ENCODE measurements at places on chromosomes 2 and 18.
A peak's percentile ranks its signal among the peaks of the same experiment; 100 is the strongest.

DNA sequence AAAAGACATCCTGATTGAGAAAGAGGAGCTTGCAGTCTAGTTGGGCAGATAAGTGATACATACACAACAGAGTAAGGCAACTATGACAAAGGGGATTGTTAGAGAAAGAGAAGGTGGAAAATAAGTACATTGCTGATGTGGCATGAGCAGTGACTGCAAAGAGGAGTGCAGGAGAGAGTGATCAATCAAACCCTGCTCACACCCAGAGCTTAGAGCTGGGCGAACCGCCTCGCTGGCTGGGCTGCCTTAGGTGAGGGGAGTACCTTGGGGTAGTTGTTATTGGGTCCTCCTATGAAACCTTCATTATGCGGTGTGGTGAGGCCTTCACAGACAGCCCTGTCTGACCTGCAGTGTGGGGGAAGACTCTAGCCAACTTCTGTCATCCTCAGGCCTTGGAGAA, 161.7 kb downstream of the FHOD3 start:
- DNase-seq, result no peak

GRCh38 chr18:8411492-8411891, 197.7 kb upstream of the RAB12 start:
- DNase-seq, result no peak

DNA sequence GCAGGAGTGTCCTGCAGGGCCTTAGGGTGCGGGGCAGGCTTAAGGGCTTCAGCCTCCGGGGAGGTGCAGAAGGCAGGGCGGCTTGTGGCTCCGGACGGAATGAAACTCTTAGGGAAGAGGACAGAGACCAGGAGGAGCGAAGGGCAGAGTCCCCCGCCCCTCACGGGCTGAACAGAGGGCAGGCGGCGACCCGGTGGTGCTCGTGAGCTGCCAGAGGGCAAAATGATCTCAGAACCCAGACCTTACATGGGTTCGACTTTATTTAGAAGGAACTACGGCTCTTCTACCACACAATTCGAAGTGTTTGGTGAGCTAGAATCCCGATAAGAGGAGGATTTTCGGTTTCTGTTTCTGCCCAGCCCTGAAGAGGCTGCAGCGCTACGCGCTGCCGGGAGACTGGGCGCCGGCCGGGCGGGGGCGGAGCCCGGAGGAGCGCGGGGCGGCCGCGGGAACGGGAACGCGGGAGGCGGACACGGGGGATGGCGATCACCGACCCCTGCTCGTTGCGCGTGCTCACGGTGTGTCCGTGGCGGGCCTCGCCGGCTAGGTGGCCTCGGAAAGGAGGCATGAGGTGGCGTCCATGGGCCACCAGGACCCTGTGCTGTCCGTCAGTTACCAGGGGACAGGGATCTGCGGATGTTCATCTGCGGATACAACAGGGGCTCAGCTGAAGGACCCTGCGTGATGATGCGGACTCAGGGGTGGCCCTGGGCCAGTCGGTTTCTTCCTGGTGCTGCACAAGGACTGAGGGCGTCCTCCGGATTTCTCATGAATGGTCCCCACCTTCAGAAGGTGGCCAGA, 4.2 kb upstream of the SP100 start:
- peak; percentile 71 for DNase-seq

- DNase-seq, result no peak
These were observed 38.7 kb downstream of the E2F6 start for GRCh38 chr2:11427224-11427623.

DNA sequence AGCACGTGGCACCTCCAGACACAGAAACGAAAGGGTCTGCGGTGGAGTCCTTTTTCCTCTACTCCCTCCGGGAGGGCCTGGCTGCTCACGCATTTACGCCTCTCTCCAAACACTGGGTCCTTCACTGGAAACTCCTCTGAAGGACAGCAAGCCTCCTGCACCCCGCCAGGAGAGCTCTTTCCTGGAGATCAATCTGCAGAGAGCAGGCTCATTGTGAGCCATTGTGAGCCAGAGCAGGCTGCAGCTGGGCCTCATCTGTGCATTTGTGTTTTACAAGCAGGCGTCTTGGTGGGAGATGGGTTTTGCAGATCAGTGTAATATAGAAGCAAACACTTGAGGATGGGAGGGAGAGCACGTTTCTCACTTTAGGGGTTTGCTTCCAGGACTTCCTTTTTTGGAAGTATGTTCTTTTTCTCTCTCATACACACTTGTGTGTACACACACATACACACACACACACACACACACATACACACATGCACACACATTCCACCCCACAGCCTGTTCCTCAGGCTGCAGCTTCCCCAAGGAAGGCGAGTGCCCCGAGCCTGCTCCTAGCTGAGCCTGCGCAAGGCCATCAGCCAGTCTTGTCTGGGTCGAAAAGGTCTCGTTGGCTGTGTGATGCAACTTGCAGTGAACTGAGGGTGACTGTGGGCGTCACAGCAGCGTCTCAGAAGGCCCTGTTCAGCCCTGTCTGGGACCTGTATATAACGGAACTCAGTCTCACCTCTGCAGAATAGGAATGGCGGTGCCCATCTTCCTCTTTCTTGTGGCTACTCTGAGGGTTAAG, 163.5 kb downstream of the GLI2 start:
- peak; percentile 45 for DNase-seq

GRCh38 chr18:20988726-20989125, 122.9 kb downstream of the ROCK1 start:
- no peak for DNase-seq

DNA sequence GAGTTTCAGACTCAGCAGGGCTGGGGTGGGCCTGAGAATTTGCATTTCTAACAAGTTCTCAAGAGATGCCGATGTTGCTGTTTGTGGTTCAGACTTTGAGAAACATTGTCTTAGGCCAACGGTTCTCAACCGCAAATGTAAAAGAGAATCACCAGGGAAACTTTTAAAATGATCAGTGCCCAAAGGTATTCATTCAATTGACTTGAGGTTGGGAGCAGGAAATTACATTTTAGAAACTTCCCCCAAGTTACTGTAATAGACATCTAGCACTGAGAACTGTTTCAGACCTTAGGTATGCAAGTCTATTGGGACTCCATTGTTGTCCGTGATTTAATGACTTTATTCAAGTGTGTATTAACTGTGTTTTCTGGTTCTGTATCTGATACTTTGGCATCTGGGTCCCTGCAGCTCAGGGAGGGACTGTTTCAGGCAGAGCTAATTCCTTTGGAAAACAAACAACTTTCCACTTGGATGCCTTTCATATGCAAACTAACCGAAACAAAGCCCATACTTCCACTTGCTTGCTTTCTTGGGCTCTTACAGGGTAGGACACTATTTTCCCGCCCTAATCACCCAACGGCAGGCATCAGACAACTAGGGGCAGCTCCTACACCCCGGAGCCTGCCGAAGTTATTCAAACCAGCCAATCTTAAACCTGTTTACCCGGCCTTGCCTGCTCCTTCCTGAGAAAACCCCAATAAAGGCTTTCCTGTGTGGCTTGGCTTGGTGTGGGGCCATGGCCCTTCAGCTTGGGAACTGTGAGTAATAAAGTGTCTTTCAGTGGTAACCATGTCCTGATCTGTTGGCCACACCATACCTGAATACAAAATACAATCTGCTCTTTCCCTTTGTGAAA, 97.6 kb downstream of the POLE4 start:
- DNase-seq, result no peak

- no peak for DNase-seq
These were observed 21.4 kb upstream of the CNOT11 start for GRCh38 chr2:101231240-101231639.

- no peak for DNase-seq
These were observed 116.3 kb downstream of the FSIP2 start for GRCh38 chr2:185854885-185855284.

DNA sequence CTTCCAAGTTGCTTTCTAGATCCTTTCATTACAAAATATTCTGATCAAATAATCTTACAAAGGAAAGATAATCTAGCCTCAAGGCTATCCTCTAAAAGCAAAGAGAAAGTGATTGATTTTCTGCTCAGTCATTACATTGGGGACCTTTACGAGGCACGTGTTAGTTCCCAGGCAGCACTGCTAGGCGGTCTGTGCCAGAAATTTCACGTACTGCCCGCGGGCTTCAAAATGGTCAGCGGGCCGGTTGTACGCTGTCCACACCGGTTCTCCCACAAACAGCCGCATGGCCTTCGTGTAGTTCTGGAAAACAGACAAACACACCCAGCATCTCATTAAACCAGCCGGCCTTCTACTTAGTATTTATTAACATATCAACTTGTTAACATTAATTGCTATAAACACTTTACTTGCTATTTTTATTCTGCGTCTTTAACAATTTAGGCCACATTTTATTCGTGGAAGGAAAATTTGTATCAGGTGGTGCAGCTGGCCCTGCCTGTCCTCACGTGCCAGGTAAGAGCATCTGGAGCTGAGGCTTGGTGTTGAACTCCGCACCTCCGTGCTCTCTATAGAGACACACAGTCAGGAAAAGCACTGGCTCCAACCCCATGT, 20.4 kb downstream of the ADI1 start:
- peak; percentile 47 for DNase-seq

- no peak for DNase-seq
These were observed 64.5 kb upstream of the ADAM23 start for GRCh38 chr2:206378835-206379234.

DNA sequence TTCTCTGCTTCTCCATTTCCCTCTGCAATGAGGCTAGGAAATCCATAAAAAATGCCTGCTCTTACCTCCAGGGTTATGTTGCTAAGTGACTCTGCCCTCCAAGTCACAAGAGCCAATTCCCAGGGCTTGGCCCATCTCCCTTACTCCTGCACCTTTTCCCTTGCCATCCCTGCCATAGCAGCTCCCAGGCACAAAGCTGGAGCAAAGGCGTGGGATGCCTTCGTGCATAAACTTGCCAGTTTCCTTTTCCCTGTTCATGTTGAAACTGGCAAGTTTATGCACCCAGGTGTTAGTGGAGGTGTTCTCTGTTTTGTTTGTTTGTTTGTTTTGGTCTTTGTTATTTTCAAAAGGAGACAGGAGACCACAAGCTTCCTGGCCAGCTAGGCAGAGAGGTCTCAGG, 195.1 kb downstream of the ACKR3 start:
- DNase-seq, result no peak

DNA sequence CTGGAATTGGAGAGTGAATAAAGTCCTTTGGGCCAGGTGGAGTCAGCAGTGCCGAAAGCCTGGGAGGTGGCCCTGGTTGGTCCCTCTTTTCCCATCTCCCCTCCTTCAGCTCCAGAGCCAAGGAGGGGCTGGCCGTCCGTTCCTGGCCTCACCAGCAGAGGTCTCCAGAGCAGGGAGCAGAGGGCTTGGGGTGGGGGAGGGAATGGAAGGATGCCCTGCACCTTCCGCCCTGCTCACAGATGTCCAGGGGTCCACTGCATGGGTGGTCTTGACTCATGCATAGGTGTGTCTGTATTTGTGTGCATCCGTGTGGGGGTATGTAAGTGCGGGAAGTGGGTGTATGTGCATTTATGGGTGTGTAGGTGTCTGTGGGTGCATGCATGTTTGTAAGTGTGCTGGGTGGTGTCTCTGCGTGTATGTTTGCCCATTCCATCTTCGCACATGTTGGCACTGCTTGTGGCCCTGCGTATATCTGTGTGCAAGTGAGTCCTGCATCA, 201.8 kb downstream of the ZFP36L2 start:
- peak; percentile 76 for DNase-seq

DNA sequence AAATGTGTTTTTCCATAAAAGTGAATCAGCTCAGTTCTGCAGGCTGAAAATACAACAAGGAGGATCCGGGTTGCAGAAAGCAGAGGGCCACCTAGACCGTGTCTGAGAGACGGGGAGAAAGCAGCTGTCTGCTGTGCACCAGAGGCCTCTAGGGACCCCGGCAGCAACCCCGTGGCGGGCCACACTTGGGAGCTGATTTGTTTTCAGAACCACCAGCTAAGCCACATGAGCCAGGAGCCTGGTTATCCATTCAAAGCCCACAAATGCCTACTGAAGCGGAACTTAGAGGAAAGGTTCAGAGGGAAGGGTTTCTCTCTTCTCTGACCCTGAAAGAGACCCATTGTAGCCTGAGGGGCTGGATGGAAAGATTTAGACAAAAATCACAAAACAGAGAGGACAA, 28.4 kb upstream of the ID2 start:
- no peak for DNase-seq

GRCh38 chr2:159381574-159381973, 95.1 kb upstream of the WDSUB1 start:
- no peak for DNase-seq

DNA sequence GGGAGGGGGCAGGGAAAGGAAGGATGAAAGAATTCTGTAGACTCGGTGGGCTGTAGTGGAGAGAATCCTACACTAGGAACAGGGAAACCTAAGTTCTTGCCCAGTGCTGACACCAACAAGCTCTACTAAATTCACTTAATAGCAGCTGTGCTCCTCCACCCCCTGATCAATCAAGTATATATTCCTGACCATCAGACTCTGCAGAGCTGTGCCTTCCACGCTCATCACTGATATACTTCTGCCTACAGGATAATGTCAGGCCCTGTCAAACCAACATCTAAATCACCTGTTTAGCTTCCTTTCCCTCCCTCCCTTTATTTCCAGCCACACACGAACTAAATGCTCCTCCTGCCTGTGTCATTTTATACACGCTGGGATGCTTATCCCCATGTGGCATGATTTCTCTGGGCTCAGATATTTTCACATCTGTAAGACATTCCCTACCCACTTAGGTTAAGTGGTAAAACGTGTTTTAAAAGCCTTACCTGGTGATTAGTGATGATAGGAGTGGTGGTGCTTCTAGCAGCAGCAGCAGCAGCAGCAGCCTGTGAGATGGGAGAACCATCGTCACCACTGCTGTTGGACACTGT, 301.9 kb downstream of the LRRTM1 start:
- DNase-seq, result no peak

DNA sequence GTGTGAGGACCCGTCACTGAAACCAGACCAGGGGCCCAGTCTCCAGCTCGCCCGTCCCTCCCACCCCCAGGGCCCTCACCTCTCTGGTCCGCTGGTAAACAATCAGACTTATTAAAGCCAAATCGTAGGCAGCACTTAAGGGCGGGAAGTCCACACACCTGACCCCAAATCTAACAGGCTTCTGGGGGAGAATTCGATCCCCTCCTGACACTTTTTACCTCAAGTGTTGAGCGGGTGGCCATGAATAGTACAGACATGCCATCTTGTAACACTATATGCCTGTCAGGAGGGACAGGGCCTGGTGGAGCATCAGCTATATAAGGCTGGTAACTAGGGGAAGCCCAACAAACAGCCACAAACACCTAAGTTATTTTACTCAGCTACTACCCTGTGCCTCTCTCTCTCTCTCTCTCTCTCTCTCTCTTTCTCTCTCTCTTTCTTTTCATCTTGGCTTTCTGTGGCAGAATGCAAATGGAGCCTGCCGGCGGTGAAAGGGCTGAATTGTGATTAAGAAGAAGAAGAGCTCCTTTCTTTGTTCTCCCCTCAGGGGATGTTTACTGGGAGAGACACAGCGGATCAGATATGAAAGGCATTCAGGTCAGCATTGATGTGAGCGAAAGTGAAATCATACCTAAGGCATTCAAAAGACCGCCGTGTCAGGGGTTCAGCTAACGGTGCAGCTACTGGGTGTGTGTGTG, 9.5 kb downstream of the ZEB2 start:
- DNase-seq, result no peak

GRCh38 chr18:10289951-10290637, 164.3 kb upstream of the APCDD1 start:
- no peak for DNase-seq

DNA sequence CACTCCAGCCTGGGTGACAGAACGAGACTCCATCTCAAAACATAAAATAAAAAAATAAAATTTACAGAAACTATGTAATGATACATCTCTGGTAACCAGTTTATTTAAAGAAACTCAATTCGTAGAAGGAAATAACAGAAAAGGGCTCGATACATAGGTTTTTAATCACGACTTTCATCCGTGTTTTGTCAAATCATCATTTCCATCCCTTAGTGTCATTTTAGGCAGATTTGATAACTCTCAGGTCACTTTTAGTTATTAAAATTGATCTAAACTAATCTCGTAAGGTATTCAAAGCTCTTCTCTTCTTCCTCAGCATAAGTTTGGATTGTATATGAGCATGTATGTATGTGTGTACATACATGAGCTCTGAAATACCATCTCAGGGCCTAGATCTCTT, 59.3 kb upstream of the SPTBN1 start:
- no peak for DNase-seq
